ENCODE measurements at places on chromosomes 3 and 15. TPM values are rescaled to one million over a fixed set of nuclear protein-coding genes. Genes with fewer than 3 reads are reported as not detected.

Gene VEPH1
- total RNA-seq, result not detected

Gene SERPINI1
- total RNA-seq, result 1.4 TPM

Gene SNX22
- 1.7 TPM for total RNA-seq

Gene C3orf49
- total RNA-seq, result not detected

Gene PRC1
- 233 TPM for total RNA-seq

Gene B3GNT5
- total RNA-seq, result 12.4 TPM

- no peak for DNase-seq
Observed at GRCh38 chr15:68599560-68600071, 20.8 kb downstream of the CORO2B start.

DNA sequence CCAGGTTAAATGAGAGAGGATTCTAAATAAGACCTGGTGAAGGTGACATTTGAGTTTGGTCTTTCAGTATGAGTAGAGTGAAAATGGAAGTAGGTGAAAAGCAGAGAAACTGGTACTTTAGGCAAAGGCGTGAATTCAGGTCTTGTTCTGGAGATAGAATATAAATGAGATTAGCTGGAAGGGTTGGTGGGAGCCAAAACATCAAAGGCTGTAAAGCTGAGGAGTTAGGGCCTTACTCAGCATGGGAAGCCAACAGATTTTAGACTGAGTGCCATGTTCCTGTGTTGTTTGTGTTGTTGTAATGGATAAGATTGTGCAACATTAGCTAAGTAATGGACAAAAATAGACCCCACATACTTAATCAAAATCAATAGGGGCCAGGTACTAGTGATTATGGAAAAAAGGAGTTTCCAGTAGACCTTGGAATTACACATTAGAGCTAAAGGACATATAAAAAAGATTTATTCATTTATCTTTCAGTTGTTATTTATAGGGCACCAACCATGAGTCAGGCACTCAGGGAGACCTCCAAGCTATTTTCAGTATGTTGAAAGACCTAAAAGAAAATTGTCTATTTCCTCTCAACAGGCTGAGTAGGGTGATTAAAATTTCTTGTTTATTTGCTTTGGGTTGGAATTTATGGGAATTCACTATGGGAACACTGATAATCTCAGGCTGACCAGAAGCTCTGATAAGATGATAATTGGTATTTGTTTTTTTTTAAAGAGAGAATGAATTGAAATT lies 20.8 kb downstream of the ARL14 start:
- no peak for DNase-seq

DNA sequence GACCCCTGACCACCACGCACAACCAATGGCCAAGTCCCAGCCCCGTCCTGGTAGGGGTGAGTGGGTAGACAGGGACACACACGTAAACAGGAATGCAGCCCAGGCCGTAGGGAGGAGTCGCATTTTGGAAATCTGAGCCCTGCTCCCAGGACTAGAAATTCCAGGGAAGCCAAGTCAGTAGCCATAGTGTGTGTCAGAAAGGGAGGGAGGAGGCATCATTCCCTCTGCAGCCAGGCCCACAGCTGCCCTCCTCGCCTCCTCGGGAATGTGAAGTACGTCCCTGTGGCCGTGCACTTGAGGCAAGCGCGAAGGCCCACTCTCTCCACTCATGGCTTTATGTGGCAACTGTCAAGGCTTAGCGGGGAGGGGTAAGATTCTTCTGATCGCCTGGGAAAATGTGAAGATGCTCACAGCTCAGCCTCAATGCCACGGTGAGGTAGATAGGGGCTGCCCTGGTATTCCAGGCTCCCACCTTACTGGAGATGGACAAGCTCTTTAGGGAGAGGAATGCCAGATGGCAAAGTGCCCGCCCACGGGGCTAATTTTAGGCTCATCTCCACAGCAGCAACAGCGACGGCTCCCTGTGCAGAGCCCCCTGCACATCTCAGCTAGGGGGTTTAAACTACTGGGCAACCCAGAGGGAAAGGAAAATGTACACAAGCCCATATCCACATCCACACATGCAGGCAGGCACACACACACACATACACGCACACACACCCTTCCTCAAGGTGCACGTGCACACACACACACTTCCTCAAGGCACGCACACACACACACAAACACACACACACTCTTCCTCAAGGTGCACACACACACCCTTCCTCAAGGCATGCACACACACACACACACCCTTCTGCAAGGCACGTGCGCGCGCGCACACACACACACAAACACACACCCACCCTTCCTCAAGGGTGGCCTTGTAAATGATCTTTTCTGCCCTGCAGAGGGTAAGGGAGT lies 65.5 kb downstream of the ADCY5 start:
- DNase-seq, result no peak

- DNase-seq, result peak; percentile 67
Observed at GRCh38 chr3:156816091-156816793, 9.9 kb upstream of the LEKR1 start.

- no peak for DNase-seq
Observed at GRCh38 chr3:122389892-122390291, 5.9 kb downstream of the FAM162A start.

DNA sequence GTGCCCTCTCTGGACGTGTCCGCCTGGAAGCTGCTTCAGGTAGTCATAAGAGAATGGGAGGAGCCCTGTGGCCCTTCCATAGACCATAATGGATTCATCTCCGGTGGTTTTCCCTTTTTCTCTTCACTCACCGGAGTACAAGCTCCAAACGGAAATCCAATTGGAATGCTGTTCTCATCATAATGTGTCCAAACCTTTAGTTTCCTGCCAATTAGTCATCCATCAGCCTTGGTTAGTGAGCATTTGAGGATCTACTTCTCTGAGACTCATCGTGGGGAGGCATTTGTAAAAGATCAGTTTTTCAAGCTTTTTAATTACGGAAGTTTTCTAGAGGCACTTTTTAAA lies 34.9 kb downstream of the ABHD2 start:
- no peak for DNase-seq

DNA sequence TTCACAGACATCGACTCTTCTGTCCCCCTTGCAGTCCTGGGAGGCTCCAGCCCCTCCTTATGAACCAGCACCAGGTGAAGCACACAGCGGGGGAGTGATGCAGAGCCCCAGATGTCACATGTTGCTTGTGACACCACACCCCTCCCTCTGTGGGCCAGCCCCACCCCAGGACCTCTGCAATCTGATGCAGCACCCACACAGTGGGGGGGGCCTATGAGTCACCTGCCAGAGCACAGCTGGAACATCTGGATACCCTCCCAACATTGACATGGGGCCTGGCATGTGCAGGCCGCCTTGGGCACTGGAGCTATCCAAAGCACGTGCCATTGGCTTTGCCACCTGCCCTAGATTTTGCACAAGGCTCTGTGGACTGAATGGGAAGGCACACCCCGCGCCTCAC lies 70.5 kb downstream of the FEM1B start:
- DNase-seq, result no peak

DNA sequence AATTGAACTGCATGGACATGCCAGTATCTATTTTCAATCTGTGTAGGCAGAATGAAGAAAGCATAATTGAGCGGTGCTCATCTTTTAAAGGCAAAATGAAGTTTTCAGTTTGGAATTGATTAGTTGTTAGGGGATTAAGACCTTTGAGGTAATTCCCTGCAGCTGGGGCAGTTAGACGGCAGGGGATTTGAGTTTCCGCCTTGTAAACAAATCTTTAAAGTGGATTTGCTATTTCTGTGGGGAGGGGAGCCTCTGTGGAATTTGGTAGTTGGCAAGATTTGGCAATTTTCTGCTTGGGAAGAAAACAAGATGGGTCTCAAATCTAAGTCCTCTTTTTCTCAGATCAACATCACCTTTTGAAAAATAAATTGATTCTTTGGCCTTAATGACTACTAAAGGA lies 212.5 kb upstream of the CNTN6 start:
- no peak for DNase-seq

DNA sequence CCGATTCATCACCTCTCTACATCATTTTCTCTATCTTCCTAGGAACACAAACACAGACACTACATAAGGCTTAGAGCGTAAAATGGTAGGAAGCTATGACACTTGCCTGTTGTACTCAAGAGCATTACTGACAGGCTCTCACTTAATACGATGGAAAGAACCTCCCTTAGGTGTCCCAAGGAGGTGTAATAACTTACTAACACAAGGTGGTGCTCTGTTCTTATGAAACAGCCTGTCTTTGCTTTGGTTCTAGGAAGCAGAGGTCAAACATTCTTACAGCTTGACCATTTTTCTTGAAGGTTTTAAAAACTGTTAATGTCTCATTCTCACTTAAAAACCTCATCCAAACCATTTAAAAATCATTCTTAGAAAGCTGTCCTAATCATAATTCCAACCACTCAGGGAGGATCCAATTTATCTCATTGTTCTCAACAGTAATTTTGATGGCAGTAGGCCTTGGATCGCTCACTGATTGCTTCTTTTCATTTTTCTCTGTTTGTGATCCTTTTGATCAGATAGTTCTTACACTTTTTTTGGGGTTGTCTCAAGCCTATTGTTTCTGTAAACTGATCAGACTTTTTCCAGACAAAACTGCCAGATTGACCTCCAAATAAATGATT lies 317.8 kb upstream of the AGTR1 start:
- DNase-seq, result no peak

GRCh38 chr3:108388136-108389132 lies 92.1 kb downstream of the HHLA2 start:
- DNase-seq, result peak; percentile 13

Data from activated naive CD4-positive, alpha-beta T cell treated with anti-CD3 and anti-CD28 coated beads, Interleukin-2, amount 50 U/mL, for 72 hours (primary cell).